GM23338 (cell line): ENCODE measurements at places on chromosomes 7 and 10. TPM values are rescaled to one million over a fixed set of nuclear protein-coding genes. Genes with fewer than 3 reads are reported as not detected.

Gene FAM237B
- polyA plus RNA-seq, result 0.13 TPM in 1 of 2 replicates, not detected in the other

Gene NUTM2E
- polyA plus RNA-seq, result 0.18 TPM in 1 of 2 replicates, not detected in the other

Gene TAS2R41
- not detected in 2 replicates for polyA plus RNA-seq

Gene NPFFR1
- polyA plus RNA-seq, result 0.05 TPM in 1 of 2 replicates, not detected in the other

Gene CALML5
- 0.26 and 0.40 TPM in 2 replicates for polyA plus RNA-seq

Gene CDHR1
- 3.2 TPM in 2 replicates for polyA plus RNA-seq

Gene SEMA4G
- polyA plus RNA-seq, result 5.3 and 6.3 TPM in 2 replicates

Gene OPN1SW
- polyA plus RNA-seq, result 0.50 and 0.80 TPM in 2 replicates

Gene EDRF1
- 20.1 and 25.0 TPM in 2 replicates for polyA plus RNA-seq

Gene TLX1
- polyA plus RNA-seq, result not detected in 2 replicates

Gene UNCX
- polyA plus RNA-seq, result not detected in 2 replicates

Gene SPACDR
- 0.42 TPM in 1 of 2 replicates, not detected in the other for polyA plus RNA-seq

Gene C1QL3
- polyA plus RNA-seq, result 0.19 and 0.34 TPM in 2 replicates

Gene CREB5
- 2.9 and 4.4 TPM in 2 replicates for polyA plus RNA-seq

Gene MEOX2
- polyA plus RNA-seq, result 0.42 and 0.50 TPM in 2 replicates

Gene SOSTDC1
- 0.64 and 1.0 TPM in 2 replicates for polyA plus RNA-seq

Gene WNT8B
- polyA plus RNA-seq, result 0.26 and 0.74 TPM in 2 replicates

Gene LIPN
- not detected in 2 replicates for polyA plus RNA-seq

Gene NOC3L
- polyA plus RNA-seq, result 53.1 and 62.1 TPM in 2 replicates

Gene CC2D2B
- polyA plus RNA-seq, result 0.80 and 0.92 TPM in 2 replicates

Gene SLC26A3
- not detected in 2 replicates for polyA plus RNA-seq

Gene TAS2R39
- not detected in 2 replicates for polyA plus RNA-seq

Gene PAPOLB
- polyA plus RNA-seq, result 0.07 and 0.08 TPM in 2 replicates

Gene EPHB6
- 27.5 and 33.2 TPM in 2 replicates for polyA plus RNA-seq

Gene SFTPA1
- not detected in 2 replicates for polyA plus RNA-seq

Gene PDE6C
- 0.06 and 0.17 TPM in 2 replicates for polyA plus RNA-seq

Gene CEP55
- polyA plus RNA-seq, result 12.4 and 13.2 TPM in 2 replicates

Gene VIPR2
- polyA plus RNA-seq, result 1.9 and 2.7 TPM in 2 replicates

Gene ASIC3
- polyA plus RNA-seq, result 0.87 and 1.4 TPM in 2 replicates

Gene CYP3A5
- polyA plus RNA-seq, result 1.1 and 1.2 TPM in 2 replicates

Gene FOXI2
- polyA plus RNA-seq, result 0.74 and 1.1 TPM in 2 replicates

Gene PRSS37
- polyA plus RNA-seq, result 0.23 and 0.58 TPM in 2 replicates
